ENCODE measurements at places on chromosomes 16 and 17.

- DNase-seq: peak; percentile 87
Observed at GRCh38 chr16:30844671-30845449, 49.0 kb downstream of the BCL7C start.

GRCh38 chr17:40664582-40665333, at the start of gene KRT222:
TSS of gene KRT222 (minus strand) at chr17:40665177. CDS start at chr17:40665099, 78 bp downstream.
- DNase-seq: peak; percentile 2

GRCh38 chr16:87586201-87586782, 16.0 kb upstream of the JPH3 start:
- DNase-seq: no peak

- DNase-seq: no peak
Observed at GRCh38 chr17:32586666-32587065, 99.9 kb downstream of the CDK5R1 start.

DNA sequence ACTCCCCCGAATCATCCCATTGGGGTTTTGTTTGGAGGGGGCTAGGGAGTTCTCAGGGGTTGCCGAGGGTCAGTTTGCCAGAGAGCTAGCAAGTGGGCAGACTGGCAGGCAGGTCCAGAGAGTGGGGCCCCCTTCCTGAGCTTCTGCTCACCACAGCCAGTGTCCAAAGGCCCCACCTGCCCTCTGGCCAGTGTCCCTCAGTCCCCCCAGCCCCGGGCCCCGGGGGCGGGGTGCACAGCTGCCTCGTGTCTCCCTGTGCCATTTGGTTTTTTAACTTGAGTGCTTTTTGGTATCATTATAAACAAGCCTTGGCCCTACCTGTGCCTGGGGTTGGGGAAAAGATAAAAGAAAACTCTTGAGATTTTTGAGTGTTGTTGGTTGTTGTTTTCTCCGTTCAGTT, 91.8 kb downstream of the CCDC182 start:
- DNase-seq: no peak

- DNase-seq: no peak
Observed at GRCh38 chr16:12629271-12629670, 174.4 kb downstream of the CPPED1 start.
